Stimulated activated CD8-positive, alpha-beta memory T cell treated with anti-CD3 and anti-CD28 coated beads, Interleukin-15, amount 100 ng/mL, for 24 hours (primary cell): ENCODE measurements at places on chromosomes 2 and 18.

DNA sequence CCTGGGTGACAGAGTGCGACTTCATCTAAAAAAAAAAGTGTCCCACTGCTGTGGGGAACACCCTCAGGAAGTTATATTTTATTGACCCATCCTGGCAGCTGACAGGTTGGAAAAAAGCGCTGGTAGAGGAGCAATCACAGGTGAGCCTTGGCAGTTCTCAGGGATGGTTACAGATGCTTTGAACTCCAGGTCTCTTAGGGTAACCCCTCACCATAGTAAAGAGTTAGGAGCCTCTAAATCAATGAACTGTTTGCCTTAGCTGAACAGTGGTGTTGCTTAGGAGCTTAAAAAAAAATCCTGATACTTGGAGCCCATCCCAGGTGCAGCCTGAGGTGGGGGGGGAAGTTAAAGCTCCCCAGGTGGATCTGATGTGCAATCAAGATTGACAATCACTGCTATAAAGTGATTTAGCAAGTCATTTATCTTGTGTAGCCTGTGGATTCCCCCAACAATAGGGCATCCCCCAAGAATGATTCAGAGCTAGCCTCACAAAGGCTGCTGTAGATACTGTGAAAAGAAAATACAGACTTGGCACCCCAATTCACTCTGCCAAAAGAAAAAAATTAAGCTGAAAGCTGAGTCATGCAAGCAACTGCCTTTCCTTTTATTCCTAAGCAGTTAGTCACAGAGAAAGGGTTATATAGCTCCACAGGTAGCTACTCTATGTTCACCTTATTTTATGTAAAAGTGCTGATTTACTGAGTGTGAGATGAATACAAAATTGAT, 14.8 kb downstream of the SLC16A14 start:
- DNase-seq = no peak

DNA sequence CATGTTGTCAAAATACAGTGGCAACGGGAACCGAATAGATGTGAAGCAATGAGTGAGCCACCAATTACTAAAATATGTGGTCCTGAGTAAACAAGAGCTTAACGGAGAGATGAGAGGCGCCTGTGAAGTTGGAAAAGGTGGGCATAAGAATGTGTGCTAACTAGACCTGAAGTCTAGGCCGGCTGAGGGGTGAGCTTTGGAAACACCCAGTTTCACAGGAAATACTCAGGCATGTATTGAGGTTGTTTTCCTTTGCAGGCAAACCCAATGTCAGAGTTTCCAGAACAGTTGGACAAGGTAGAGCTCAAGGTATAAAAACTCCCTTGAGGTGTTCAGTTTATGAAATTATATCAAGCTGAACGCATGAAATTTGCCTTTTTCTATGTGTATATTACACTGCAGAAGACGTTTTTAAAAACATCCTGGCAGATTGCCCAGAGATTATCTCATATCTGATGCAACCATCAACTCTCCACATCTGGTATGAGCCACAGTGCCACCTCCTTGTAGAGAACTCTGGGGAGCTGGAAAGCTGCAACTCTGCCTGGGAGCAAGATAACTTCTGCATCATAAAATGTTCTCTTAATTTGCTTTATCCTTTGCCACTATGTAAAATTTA, 3.9 kb upstream of the WDSUB1 start:
- DNase-seq = no peak

- DNase-seq = no peak
These were observed 223.7 kb downstream of the ALK start for GRCh38 chr2:29697715-29698114.

DNA sequence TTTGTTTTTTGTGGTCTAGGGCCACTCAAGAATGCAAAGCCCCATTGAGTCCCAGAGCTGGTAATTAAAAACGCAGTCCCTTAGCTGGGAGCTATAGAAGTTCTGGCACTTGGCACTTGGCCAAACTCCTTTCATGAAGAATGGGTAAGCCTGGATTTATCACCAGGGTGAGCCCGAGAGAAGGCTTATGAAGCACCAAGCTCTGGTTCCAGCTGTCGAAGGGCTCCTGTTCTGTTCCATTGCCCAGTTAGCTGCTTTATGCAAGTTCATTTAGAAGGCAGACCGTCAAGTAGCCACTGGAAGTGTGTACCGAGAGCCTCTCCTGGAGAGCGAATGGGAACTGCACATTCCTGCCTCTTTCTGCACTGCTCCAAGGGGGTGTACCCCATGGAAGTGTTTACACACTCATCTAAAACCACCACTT, 14.2 kb downstream of the ECEL1 start:
- no peak for DNase-seq

DNA sequence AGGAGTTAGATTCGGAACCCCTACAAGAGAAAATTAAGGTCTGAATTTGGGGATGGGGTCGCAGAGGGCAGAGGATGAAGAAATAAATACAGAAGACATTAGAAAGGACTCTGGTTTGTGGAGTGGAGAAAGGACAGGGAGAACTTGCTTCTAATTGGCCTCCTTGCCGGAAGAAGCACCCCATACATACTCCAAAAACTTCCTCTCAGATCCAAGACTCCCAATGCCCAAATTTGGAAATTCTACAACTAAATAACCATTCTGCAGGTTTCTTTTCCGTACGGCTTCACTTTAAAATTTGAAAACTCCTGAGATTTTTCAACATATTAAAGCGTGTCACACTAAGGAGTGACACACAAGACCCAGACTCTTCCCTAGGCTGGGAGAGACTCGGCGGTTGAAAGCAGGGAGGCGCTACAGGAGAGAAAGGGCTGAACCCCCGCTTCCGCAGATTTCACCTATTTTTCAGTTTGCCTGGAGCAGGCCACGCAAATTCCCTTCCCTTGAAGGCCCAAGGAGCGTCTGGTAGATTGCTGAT, 478 bp downstream of the CLHC1 start:
- DNase-seq = no peak

GRCh38 chr2:100234141-100234540, 88.2 kb downstream of the LONRF2 start:
- no peak for DNase-seq

DNA sequence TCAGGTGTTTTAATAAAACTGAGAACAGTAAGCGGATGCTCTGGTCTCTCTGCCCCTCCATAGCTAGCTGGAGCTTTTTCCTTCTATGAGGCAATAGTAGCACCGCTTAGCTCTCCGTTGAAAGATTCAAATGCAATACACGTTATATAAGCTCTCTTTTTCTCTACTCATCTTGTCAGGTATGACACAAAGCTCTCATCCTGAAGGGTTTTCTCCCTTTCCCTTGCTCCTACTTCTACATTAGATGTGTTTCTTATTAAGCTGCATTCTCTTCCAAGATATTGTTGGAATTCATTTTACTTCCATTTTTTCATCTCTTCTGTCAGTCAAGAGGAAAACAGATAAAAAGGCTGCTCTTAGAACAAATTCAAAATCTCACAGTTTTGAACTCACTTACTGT, 434.6 kb upstream of the DDX18 start:
- no peak for DNase-seq

DNA sequence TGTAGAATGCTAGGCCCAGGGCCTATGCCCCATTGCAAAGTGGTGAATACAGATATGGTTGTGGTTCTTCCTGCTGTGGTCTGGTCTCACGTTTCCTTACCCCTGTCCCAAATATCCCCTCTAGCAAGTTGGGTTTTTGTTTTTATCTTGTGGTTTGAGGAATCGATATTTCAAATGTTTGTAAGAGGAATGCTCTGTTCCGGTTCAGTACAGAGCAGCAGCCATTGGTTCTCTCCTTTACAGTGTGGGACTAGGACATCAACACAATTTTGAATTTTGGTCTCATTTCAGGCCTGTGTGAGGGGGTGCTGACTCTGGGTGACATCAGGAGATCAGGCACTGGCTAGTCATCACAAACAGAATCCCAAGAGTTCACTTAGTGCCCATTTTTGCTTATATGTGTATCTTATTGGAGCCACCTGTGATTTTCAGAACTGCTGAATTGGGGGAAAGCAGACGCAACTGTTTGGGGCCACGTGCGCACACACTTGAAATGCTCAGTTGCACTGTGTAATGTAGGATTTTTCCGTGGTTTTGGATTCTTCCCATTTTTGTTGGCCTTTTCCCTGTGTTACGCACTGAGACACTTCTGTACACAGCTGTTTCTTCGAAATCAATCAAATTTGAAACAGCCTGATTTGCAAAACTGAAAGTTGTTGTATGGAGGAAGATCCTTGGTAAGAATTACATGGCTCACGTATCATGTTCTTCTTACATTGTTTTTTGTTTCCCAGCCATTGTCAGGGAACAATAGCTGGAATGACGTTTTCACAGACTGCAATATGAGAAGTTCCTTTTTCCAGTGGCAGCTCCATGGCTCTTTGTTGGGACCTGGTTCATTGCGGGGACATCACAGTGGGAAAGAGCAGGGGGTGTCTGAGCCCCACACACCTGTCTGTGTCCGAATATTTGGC, 8.6 kb downstream of the SH3BP4 start:
- no peak for DNase-seq

DNA sequence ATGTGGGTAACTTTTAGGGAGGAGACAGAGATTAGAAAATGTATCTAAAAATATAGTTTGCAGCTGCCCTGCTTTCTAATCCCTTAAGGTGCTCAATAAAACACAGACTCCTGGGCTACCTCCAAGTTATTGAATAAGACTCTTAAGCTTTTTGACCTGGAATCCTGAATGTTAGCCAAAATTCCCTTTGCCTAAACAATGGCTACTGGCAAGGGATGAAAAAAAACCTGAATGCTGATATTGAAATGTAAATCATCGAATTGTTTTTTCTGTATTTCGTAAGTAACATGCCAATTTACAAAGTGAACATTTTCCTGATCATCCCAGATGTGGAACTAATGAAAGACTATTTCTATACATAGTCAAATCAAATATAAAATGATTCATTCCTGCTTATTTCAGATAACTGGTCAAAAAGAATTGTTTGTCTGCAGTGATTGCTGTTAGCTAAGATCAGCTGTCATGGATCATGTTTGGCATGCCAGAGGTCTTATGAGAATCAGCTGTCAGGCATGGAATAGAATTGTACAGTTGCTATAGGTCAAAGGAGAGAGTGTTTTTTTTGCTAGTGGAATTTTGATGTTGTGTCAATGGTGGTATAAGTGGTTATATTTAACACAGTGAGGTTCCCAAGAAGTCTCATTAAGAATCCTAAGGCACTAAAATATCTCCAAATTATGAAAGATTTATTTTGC, 363.6 kb upstream of the CWC22 start:
- DNase-seq = no peak

- no peak for DNase-seq
These were observed 27.0 kb downstream of the MEIS1 start for GRCh38 chr2:66461664-66462500.

- DNase-seq = no peak
These were observed 25.3 kb downstream of the RAMP1 start for GRCh38 chr2:237884681-237885080.

DNA sequence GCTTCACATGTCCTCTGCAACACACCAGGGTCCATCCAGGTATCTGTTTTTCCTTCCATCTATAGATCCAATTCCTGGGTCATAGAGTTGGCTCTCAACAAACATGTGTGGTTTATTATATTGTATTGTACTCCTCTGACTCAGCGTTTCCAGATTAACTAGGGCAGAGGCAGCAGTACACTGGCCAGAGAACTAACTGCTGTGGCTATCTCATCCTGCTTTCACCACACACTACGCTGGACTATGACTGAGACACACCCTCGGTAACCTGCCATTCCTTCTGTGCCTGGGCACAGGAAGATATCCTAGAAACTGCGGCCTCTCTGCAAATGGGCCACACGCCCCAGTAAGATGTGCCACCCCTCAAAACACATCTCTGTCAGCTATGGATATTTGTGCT, 159.8 kb upstream of the STK17B start:
- no peak for DNase-seq

GRCh38 chr18:79250301-79250981, 145.3 kb upstream of the NFATC1 start:
- no peak for DNase-seq

DNA sequence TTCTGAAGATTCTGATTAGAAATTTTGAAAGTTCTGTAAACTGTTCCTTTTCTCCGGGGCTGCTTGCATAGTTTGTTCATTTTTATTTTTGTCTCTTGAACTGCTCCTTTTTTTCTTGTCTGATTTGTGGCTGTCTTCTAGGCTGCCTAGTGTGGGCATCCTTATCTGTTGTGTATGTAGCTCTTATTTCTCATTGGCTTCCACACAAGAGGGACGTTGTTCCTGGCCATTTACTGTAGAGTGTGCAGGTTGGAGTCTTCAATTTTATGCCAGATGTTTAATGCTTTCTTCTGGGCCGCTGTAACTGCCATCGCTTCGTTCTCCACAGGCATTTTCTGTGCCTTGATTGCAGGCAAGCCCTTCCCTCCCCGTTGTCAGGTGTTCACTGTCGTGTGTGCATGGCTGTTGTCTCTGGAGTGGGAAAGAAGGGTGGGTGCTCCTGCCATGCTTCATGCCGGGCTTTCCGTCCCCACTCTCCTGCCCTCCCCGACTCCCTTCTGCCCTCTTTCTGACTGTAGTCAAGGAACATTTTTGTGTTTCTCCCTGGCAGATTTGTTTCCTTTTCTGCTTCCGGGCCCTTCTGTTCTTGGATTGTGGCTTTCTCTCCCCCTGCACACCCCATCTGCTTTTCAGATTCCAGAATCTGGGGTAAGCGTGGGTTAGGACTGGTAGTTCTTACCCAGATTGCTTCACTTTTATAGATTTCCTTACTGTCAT, 15.5 kb downstream of the CEP192 start:
- no peak for DNase-seq

GRCh38 chr2:145593280-145593679, 1073.4 kb upstream of the ZEB2 start:
- DNase-seq = no peak

- DNase-seq = no peak
These were observed 111.8 kb upstream of the CNTNAP5 start for GRCh38 chr2:123913143-123913735.

GRCh38 chr2:38751596-38752410, 642 bp upstream of the SRSF7 start:
- no peak for DNase-seq

DNA sequence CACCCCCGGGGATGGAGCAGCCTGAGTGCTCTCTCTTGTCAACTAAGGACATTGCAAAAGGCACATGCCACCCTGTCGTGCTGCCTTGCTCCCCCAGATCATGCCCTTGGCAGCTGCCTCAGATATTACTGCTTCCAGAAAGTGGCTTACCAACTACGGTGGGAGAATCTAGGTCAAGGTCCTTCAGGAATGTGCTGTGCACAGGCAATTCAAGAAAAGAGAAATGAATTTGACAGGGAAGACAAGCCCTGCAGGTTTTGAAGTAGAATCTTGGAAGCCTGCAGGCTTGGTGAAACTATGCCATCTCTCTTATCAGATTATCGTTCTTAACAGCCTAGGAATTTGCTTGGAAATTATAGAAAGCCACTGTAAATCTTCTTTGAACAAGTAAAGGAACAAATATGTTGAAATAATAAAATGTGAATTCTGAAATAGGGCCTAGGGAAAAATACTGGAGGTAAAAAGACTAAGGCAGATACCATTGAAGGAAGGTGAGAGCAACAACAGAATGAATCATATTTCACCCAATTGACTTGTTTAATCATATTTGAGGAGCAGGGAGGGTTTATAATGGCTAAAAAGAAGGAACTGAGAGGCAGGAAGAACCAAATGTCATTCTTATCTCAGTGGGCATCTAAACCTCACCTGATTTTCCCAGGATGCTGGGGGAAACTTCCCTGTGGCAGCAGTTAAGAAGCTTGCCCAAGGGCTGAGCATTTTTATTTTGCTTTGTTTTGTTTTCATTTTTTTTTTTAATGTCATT, 94.0 kb upstream of the GLS start:
- DNase-seq = no peak
